ENCODE measurements at places on chromosomes 7 and 10.

DNA sequence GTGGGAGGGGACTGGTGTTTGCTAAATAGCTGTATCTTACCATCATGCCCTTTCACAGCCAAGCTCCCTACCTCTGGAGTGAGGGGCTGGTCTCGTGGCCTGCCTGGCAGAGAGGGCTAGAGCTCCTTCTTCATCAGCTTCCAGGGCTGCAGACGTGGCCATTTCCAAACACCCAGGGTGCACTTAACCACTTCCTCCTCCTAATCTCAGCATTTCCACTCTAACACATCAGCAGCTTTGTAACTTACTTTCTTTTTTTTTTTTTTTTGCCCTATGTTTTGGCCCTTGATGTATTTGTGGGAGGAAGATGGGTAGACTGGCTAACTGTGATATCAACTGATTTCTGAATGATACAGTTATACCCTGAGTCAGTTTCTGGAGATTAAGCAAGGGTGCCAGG lies 27.4 kb downstream of the LRRC4 start:
- no peak for DNase-seq

- no peak for DNase-seq
Observed at GRCh38 chr7:129359176-129359575, 75.1 kb upstream of the STRIP2 start.

DNA sequence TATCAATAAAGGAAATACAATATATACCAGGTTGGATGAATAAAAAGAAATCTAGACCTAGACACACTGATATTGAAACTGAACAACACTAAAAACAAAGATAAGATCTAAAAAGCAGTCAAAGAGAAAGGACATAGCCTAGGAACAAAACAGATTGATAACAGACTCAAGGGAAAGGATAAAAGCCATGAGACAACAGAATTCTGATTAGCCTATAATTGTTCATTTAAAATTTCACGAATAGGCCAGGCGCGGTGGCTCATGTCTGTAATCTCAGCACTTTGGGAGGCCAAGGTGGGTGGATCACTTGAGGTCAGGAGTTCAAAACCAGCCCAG lies 48.4 kb upstream of the FHIP2A start:
- DNase-seq = no peak

DNA sequence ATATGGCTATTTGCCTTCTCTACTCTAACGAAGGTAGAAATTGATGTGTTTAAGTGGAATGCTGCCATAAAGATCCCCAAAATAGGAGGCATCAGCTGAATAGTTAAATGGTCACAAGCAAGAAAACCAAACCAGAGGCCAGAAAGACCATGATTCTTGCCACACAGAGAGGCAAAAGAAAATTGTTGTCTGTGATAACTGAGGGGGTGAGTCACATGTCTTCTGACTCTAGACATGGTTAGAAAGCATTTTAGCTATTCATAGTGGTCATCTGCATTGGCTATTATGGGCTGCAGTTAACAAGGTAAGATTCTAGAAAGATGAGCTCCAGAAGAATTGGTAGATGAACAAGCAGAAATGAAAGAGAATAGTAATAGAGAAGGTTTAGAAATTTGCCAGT lies 361.4 kb upstream of the NPSR1 start:
- DNase-seq = no peak

DNA sequence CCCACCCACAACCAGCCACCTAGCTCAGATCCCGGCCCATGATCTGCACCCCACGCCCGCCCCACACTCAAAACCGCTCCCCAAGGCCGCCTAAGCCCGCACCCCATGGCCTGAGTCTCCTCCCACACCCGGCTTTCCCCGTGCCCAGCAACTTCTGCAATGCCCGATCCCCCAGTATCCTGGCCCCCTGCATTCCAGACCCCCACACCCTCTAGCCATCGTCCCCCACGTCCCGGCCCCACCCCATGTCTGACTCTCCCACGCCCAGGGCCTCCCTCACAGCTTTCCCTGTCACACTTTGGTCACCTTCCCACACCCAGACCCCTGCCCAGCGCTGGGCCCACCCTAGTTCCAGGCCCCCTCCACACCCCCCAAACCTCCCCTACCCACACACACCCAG lies 20.1 kb upstream of the FXYD4 start:
- DNase-seq = no peak

GRCh38 chr7:150324373-150324961 lies 1.1 kb upstream of the ACTR3C start:
- no peak for DNase-seq

DNA sequence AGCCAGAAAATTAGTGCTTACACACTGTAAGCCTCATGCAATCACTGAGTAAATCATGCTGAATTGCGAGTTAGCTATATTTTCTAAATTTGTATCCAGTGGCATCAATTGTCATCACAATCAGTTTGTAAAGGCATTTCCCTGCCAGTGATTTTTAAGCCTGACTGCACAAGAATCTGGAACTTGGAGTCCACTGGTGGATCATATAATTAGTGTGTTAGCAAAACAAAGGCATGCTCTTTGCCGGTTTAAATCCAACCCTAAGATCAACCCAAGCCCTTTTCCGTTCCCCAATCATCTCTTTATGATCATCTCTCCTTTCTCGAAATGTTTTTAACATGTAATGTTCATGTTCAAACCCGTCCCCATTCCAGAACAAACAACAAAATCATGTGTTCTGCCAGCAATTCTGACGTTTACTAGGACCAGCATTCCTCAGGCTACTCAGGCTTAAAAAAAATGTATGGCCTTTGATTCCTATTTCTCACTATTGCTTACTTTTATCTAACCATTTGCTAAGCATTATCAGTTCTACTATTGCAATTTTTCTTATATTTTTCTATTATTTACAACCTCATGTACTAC lies 649.2 kb downstream of the SORCS1 start:
- DNase-seq = no peak

DNA sequence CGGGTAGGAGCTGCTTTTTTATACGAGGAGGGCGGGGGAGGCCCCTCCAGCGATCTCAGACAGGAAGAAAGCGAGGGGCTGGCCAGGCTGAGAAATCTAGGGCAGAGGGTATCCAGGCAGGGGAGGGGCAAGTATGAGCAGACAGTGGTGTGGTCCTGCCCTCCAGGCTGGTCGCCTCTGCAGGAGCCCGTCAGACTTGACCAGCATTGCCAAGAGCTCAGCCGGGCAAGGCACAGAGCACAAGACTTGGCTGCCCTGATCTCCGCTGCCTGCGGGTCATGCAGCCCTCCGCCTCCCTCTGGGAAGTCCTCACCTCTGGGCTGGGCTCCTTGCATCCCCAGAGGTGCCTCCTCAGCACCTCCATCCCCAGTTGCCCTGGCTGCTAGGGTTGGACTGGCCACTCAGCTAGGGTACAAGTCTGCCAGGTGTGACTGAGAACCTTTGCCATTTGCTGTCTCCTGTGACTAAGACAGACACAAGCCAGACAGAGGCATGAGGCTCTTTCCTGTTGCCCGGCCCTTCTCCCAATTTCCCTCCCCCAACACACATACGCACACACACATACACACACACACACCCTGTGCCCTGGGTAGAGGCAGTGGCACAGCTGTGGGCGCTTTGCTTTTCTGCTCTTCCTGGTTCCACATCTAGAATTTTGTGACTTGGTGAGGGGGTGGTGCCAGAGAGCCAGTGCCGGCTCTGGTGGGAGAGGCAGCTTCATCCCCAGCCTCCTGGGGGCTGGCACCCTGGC lies 59.1 kb upstream of the PPIF start:
- DNase-seq = no peak

GRCh38 chr7:113339661-113340060 lies 221.3 kb upstream of the SMIM30 start:
- no peak for DNase-seq

- no peak for DNase-seq
Observed at GRCh38 chr10:96500519-96500918, 13.2 kb downstream of the TLL2 start.
